Thymus (tissue), 14 donors: ENCODE measurements at places on chromosomes 6 and 20. TPM values are rescaled to one million over a fixed set of nuclear protein-coding genes. Genes with fewer than 3 reads are reported as not detected.

DNA sequence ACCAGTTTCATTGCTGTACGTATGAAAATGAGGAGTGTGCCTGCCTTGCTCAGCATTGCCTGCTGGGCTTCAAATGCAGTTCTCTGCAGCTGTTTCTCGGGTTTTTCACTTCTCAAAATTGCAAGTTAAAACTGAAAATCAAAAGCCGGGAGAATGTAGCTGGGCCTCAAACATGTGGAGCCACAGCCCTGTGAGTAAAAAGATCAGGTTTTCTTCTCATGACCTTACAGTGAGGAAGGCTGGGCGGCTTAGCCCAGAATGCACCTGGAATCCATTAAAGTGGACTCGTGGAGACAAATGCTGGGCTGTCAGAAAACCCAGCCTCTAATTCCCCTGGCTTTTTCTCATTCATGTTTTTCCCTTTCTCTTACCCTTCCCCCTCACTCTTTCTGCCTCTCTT, 34.4 kb downstream of the DSE start:
- no peak overlapping the region for H3K4me3 ChIP-seq
- peaks cover 4% of the 10 kb centered on the region for H3K4me1 ChIP-seq
- H3K27me3 ChIP-seq, result no peaks in the 10 kb centered on the region
- peak overlapping the region; percentile 43 for H3K27ac ChIP-seq
- H3K36me3 ChIP-seq, result no peaks in the 10 kb centered on the region
- DNase-seq, result no peak

- DNase-seq, result no peak
- no peaks in the 10 kb centered on the region for H3K4me1 ChIP-seq
- peaks cover 2% of the 10 kb centered on the region for H3K27me3 ChIP-seq
- H3K4me3 ChIP-seq, result no peak overlapping the region
- H3K36me3 ChIP-seq, result no peaks in the 10 kb centered on the region
- no peak overlapping the region for H3K27ac ChIP-seq
These were observed 29.7 kb downstream of the VPS52 start for GRCh38 chr6:33241968-33242367.

DNA sequence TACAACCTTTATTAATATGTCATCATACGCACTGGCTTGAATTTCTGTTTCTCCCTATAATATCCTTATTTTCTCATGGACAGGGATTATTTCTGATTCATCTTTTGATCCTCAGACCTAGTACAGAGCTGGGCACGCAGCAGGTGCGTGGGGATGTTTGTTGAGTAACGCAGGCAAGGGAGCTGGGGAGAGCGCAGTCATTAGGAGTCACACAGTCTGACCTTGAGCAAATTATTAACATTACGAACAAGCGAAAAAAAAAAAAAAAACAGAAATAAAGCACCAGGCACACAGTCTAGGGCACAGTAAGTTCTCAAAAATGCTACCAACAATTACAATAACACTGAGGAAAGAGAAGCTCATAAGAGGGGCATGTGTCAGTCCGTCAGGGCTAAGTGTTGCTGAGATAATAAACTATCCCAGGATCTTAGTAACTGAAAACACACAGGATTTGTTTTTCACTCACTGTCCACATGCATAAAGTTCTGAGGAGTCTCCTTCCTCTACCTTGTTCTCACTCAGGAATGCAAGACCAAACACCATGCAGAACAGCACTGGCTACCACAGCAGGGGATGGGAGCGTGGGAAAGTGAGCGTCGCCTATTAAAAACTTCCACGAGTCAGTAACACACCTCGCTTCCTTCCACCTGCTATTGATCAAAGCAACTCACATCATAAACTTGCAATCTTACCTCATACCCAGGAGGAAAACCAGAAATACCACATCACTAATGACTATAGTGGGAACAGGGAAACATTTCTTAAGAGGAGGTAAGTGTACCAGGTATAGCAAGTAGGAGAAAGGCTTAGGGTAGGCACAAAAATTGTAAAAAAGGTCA, 56.9 kb downstream of the PDE10A start:
- H3K4me1 ChIP-seq, result no peaks in the 10 kb centered on the region
- DNase-seq, result no peak
- H3K27ac ChIP-seq, result no peak overlapping the region
- no peak overlapping the region for H3K4me3 ChIP-seq
- H3K36me3 ChIP-seq, result no peaks in the 10 kb centered on the region

DNA sequence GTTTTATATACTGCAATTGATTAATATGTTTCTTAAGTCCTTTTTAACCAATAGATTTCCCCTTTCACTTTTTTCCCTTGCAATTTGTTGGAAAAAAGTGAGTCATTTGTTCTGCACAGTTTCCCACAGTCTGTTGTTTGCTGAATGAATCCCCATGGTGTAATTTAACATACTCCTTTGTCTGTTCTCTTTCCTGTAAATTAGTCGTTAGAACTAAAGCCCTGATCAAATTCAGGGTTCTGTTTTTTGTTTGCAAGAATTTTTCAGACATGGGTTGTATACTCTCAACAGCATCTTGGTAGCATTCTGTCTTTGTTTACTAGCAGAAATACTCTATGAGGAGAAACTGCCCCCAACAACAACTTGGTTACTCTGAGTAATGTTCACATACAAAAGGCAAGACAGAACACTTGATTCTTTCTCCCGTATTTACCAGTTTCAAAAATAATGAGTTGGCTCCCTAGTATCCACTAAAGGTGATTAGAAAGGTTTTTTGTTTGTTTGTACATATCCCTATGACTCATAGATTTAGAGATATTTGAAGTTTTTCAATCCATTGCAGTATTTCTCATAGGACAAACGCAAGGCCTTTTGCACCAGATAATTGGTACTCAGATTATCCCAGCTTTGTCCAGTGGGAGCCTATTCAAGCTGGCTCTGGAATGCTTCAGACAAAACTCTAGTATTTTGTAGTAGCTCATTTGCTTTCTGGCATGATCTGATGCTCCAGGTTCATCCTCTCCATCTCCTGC, 16.5 kb downstream of the BLOC1S5 start:
- H3K4me1 ChIP-seq, result no peaks in the 10 kb centered on the region
- H3K36me3 ChIP-seq, result peaks cover 7% of the 10 kb centered on the region
- H3K27me3 ChIP-seq, result no peaks in the 10 kb centered on the region
- no peak for DNase-seq
- H3K27ac ChIP-seq, result no peak overlapping the region

- H3K4me3 ChIP-seq, result no peak overlapping the region
- H3K27ac ChIP-seq, result no peak overlapping the region
- H3K36me3 ChIP-seq, result no peaks in the 10 kb centered on the region
- no peaks in the 10 kb centered on the region for H3K4me1 ChIP-seq
- no peaks in the 10 kb centered on the region for H3K27me3 ChIP-seq
- no peak for DNase-seq
These were observed 72.2 kb downstream of the UST start for GRCh38 chr6:148818939-148819575.

DNA sequence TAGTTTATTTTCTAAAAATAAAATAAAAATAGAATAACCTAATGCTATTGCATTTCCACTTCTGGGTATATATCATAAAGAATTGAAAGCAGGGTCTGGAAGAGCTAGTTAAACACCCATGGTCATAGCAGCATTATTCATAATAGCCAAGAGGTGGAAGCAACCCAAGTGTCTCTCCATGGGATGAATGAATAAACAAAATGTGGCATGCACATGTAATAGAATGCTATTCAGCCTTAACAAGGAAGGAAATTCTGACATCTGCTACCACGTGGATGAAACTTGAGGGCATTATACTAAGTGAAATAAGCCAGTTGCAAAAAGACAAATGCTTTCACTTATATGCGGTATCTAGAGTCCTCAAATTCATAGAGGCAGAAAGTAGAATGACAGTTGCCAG, 130.8 kb downstream of the TIAM2 start:
- H3K36me3 ChIP-seq, result no peaks in the 10 kb centered on the region
- H3K4me1 ChIP-seq, result no peaks in the 10 kb centered on the region
- H3K27ac ChIP-seq, result no peak overlapping the region
- no peaks in the 10 kb centered on the region for H3K27me3 ChIP-seq

DNA sequence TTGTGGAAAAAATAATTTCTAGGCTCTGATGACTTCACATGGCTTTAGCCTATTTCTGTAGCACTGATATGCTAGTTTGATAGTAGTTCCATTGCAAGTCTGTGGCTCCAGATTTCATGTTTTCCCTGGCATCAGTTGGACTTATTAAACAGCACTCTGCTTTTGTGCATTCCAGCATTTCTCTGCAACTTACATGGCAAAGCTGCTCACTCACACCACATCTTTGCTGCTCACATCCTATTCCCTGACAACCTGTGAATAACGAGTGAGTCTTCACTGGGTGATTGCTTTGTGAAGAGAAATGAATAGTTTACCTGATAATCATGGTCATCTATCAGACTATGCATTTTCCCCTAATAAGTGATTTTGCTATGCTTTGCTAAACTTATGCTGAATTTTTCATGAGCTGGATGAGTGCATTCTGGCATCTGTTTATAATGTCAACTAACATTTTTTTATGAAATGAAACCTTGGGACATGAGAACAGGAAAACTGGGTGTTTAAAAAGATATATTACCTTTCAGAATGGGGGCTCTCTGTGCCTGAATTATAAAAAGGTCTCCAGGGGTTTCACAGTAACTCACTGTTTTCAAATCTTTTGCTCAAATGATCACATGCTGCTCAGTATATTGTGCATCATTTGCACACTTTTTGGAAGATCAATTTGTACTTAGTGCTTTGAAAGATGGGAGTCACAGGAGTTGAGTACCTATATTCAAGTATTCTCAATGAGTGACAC, 301.8 kb downstream of the TBC1D32 start:
- H3K4me3 ChIP-seq, result no peak overlapping the region
- H3K27ac ChIP-seq, result no peak overlapping the region
- no peak for DNase-seq

- no peak overlapping the region for H3K27ac ChIP-seq
- no peaks in the 10 kb centered on the region for H3K36me3 ChIP-seq
- H3K27me3 ChIP-seq, result no peaks in the 10 kb centered on the region
- H3K4me3 ChIP-seq, result no peak overlapping the region
- H3K4me1 ChIP-seq, result no peaks in the 10 kb centered on the region
- DNase-seq, result no peak
These were observed 143.2 kb upstream of the EPHA7 start for GRCh38 chr6:93562582-93562981.

DNA sequence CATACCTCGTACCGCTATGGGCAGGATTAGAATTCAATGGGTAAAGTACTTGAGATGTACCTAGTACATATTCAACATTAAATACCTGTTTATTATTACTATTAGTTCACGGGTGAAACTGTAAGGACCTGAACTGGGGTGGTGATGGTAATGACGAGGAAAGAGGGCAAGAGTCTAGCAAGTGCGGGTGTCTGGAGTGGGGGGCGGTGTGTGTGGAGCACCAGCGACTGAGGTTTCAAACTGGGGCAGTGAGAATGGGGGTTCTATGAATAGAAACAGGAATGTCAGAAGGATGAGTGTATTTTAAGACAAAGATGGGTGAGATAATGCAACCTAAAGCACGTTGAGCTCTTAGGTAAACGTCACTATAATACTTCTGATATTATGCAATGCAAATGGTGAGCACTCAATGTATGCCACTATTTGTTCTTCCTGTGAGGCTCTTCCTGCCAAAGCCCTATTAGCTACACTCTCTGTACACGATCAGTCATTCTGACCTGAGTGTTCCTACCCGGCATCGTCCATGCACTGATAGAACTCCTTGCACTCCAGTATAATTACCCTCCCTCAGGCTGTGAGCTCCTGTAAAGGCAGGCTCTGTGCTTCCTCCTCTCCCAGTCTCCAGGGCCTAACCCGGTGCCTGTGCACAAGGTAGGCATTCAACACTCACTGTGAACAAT, 55.0 kb downstream of the ALDH5A1 start:
- no peak overlapping the region for H3K4me3 ChIP-seq
- peaks cover 6% of the 10 kb centered on the region for H3K4me1 ChIP-seq
- H3K27me3 ChIP-seq, result no peaks in the 10 kb centered on the region
- H3K27ac ChIP-seq, result no peak overlapping the region
- no peak for DNase-seq
- H3K36me3 ChIP-seq, result no peaks in the 10 kb centered on the region

The PHF10 gene
- total RNA-seq, result 32.4 TPM

The POU3F2 gene
- not detected for total RNA-seq

The DEFB132 gene
- not detected for total RNA-seq

DNA sequence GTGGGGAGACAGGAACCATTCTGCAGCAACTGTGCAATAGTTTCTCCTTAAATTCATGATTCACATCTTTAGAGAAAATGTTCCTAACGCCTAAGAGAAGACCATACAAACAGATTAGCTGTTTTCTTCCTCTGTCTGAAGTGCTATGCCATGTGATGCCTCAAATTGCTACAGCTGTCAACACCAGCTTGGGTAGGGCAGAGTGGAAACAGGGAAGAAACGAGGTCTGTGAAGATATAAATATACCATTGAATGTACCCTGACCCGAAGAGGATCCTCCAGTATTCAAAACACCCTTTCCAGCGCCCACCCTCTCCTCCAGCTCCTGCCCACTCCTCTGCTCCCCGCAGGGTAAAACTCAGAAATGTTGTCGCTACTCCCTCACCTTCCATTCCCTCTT, 40.3 kb upstream of the PRND start:
- no peak overlapping the region for H3K27ac ChIP-seq
- no peak overlapping the region for H3K4me3 ChIP-seq
- no peaks in the 10 kb centered on the region for H3K27me3 ChIP-seq

DNA sequence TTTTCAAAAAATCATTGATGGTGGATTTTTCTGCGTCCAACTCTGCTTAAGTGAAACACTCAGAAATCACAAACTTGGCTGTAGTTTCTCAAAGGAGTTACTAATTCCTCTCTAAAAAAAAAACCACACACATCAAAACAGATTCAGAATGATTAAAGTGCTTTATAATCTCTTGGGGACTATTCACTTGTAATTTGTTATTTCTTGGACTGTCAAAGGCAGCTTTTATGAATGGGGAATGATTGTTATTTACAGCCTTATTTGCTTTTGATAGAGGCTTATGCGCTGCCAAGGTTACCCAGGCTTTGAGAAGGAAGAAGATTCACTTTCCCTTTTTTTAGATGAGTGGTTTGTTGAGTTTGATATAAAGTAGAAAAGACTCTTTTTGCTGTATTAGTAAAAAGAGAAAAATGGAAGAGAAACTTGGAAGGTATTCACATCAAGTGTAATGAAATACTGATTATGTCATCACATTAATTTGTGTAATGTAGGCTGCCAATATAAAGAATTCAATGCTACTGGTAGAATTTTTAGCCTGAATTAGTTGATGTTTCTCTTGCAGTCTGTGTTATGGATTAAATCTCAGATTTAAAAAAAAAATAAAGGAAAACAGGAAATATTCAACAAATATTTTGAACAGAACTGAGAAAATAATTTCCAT, 381.0 kb upstream of the SASH1 start:
- H3K27me3 ChIP-seq, result no peaks in the 10 kb centered on the region
- no peak for DNase-seq
- H3K27ac ChIP-seq, result no peak overlapping the region

- no peaks in the 10 kb centered on the region for H3K36me3 ChIP-seq
- no peaks in the 10 kb centered on the region for H3K27me3 ChIP-seq
- DNase-seq, result no peak
- no peaks in the 10 kb centered on the region for H3K4me1 ChIP-seq
- no peak overlapping the region for H3K4me3 ChIP-seq
These were observed 394.8 kb downstream of the QKI start for GRCh38 chr6:163809364-163809763.

The STX11 gene
- total RNA-seq, result 3.2 TPM

The NTSR1 gene
- total RNA-seq, result 0.09 TPM

The TFAP2A gene
- 0.33 TPM for total RNA-seq

The FAM210B gene
- 18.3 TPM for total RNA-seq

The ADAM33 gene
- 0.90 TPM for total RNA-seq

The LY6G6D gene
- not detected for total RNA-seq

GRCh38 chr6:151723152-151723551, 84.3 kb upstream of the ESR1 start:
- H3K27ac ChIP-seq, result no peak overlapping the region
- H3K4me1 ChIP-seq, result peaks cover 2% of the 10 kb centered on the region
- no peak for DNase-seq
- no peaks in the 10 kb centered on the region for H3K27me3 ChIP-seq
- H3K36me3 ChIP-seq, result no peaks in the 10 kb centered on the region
- H3K4me3 ChIP-seq, result no peak overlapping the region

The HLA-DPA1 gene
- 700 TPM for total RNA-seq

The PREX1 gene
- 12.5 TPM for total RNA-seq

The NNAT gene
- 19.9 TPM for total RNA-seq
